ENCODE measurements at places on chromosomes 6 and 20.

GRCh38 chr20:45368221-45368980, 5.4 kb downstream of the SYS1 start:
- no peak for DNase-seq

DNA sequence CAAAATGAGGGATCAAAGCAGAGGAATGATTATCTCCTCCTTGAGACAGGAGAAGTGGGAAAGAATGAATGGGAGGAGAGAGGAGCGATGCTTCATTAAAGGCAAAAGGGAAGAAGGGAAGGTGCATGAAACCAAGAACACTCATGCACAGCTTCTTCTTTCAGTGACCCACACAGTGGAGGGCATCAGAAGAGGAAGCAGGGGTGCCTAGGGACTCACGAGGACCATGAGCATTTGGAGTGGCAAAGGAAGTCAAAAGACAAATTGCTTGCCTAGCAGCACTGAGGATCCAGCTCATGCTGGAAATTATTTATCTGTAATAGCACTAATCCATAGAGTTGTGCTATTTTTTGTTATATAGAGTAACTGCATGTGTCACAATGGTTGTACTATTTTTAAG, 66.1 kb downstream of the SMLR1 start:
- no peak for DNase-seq

DNA sequence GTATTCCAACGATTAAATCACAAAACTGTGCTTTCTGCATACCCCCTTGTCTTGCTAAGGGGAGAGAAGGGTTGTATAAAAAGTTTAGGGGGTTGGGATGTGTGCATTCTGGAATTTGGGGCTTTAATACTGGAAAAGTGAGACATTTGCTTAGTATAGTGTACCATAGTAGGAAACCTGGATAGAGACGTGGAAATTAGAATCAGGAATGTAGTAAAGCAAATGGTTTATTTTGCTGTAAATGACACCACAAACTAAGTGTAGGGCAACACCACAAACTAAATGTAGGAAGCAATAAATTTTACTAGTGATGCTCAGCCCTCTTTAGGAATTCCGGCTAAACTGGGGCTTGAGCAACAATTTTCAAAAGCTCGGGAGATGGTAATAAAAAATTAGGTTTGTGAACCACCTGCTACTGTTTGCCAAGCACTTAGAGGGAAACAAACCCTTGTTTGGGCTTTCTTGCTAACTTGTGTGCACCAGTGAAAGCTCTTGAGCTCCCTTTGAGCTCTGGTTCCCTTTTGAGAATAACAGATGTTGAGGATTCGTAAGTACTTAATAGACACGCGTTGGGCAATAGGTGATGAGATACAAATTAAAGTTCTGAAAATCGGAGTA, 13.8 kb downstream of the BRD2 start:
- peak; percentile 49 for DNase-seq

DNA sequence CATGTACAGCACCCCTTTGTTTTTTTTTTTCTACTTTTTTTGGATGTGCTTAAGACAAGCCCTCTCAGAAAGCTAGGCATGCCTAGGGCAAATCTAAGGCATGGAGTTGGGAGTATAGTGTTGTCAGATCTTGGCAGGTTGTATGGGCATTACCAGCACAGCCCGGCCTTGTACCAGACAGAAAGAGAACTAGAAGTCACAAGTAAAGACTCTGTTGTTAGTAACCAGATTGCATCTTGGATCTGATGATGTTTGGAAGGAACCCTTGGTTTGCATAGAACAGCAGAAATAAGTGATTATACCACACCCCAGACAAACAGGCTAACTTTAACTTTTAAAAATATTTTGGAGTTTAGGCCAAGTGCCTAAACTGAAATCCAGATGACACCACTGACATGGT, 25.6 kb downstream of the STK35 start:
- DNase-seq, result no peak

- no peak for DNase-seq
Measured at GRCh38 chr20:44615169-44615791, 32.9 kb downstream of the PKIG start.

DNA sequence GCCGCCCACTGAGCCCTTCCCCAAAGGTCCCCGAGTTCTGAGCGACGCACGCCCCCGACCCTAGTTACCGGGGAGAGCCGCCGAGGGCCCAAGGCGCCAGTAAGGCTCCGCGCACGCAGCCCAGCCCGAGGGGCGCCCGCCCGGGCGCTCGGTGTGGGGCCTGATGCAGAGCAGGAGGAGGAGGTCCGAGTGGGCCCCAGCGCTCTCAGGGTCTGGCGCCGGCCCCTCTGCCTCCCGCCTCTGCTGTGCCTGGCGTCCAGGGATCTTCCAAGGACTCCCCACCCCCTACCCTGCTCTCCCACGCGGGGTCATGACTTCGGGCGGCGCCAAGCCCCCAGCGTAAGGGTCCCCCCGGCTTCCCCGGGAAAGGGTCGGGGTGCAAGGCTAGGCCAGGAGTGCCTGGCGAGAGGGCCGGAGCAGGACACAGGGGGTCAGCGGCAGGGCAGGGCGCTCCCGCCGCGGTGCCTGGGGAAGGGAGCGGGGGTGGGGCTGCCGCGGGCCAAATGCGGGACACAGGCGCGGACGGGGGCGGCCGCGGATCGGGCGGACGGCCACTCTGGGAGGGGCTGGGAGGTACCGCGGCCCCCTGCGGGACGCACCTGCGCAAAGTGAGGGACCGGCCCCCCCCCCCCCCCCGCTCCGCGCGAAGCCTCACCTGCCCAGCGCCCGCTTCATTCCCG, 637 bp downstream of the ABHD12 start:
- peak; percentile 23 for DNase-seq

DNA sequence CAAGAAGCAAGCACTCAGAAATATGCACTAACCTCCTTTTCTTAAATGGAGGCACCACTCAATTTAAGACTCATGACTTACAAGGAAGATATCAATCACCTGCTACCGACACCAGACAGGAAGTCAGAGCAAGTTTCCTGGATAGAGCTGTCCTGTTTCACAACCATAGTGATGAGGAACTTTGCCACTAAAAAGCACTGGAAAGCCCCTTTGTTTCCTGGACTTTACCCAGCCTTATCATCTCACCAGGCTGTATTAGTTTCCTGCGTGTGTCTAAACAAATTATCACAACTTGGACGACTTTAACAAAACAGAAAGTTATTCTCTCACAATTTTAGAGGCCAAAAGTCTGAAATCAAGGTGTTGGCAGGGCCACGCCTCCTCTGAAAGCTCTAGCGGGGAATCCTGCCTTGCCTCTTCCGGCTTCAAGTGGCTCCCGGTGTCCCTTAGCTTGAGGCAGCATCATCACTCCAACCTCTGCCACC, 253.8 kb upstream of the STXBP5 start:
- no peak for DNase-seq

- no peak for DNase-seq
Measured at GRCh38 chr6:81894788-81895271, 142.3 kb upstream of the TENT5A start.

DNA sequence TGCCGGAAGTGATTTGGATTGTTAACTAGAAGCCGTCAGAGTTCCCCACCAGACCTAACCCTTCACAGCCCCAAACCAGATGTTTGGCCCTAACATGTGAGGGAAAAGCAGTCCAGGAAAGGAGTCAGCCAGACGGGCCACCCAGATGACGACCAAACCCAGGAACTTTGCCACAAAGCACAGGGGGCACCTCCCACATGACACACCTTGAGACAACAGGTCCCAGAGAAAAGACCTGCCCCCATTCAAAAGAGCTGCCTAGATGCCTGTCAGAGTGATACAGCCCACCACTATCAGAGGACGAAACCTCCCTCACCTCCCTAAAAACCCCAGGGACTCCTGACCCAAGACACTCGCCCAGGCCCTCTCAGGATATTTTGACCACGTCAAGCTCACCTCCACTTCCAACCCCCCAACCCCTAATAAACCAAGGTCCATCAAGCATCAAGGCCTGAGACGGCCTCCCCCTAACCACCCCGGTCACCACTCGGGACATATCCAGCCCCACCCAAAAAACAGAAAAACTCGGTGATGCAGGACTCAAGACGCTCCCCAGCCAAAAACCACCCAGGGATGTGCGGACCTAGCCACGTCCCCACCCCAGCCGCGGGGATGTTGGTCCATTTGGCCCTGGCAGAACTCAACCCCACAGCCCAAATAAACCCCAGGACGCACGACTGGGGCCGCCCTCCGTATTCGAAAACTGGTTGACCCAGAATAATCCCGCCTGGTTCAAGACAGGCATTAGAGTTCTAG, 662 bp downstream of the ZNF343 start:
- no peak for DNase-seq

GRCh38 chr6:157690441-157691210, 132.4 kb upstream of the SNX9 start:
- DNase-seq, result no peak

GRCh38 chr20:36833275-36834020, 42.5 kb upstream of the TLDC2 start:
- DNase-seq, result no peak

DNA sequence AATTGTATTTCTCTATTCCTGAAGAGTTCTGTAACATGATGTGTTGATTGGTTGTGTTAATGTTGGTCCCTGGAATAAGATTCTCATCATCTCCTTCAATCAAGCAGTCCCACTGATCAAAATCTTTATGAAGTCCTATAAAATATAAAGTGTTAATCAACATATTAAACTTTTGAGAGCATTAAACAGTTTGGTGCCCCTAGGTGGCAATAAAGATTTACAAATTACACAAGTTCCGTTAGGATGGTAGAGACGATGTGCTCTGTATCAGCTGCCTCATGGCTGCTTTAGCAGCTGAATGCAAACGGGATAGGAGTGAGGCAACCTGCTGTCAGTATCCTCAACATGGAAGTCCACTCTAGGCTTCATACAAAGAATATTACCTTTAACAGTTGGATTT, 16.9 kb downstream of the TDRD6 start:
- no peak for DNase-seq

- DNase-seq, result no peak
Measured at GRCh38 chr6:92380803-92381601, 1038.4 kb downstream of the EPHA7 start.

GRCh38 chr20:44099832-44100231, 87.2 kb downstream of the JPH2 start:
- DNase-seq, result no peak

DNA sequence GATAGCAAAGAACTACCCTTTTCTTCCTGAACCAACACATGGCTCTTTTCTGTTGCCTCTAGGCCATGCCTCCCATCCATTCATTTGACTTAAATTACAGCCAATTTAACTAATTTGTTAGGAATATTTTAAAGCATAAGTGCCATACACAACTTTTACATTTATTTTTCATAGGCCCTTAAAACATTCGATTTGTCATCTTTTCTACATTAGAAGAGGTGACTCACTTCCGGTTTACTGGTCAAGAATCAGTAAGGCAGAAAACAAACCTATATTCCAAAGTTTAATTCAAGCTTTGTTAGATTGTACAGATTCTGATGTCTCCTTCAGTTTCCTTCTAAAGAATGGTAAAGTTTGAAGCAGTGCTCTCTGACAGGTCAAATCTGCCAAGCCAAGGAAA, 344.3 kb downstream of the SAMD5 start:
- DNase-seq, result no peak

- no peak for DNase-seq
Measured at GRCh38 chr20:36812594-36813463, 39.3 kb upstream of the DSN1 start.

GRCh38 chr6:14305624-14306023, 188.1 kb downstream of the CD83 start:
- peak; percentile 54 for DNase-seq

DNA sequence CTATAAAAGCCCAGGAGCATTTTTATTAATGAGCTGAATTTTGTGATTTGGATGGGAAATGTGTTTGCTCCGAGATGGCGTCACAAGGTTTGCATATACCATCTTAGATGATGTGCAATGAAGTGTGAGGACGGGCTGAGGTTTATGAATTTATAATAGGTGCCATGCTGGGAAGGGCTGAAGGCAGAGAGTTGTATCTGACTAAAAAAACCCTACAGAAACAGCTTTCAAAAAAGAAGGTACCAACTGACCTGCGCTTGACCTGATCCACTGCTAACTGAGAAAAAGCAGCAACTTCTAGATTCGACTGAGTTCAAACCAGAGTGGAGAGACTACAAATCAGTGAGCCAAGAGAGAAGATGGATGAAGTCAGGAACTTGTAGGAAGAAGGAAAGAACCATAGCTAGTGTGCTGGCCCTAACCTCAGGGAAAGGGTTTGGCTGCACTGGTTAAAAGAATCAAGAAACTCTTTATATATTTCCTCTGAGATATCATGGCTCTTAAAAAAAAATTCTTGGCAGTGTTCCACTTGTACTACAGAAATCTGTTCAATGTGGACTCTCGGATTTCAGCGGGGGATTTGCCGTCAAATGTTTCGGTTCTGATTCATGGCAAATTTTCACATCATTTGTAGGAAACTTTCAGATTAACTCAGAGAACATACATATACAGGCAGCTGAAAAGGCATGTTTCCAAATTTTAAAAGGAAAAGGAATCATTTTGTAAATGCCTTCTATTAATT, 56.5 kb upstream of the HDGFL1 start:
- DNase-seq, result no peak

- no peak for DNase-seq
Measured at GRCh38 chr20:4151991-4152695, 136.8 kb upstream of the RNF24 start.

DNA sequence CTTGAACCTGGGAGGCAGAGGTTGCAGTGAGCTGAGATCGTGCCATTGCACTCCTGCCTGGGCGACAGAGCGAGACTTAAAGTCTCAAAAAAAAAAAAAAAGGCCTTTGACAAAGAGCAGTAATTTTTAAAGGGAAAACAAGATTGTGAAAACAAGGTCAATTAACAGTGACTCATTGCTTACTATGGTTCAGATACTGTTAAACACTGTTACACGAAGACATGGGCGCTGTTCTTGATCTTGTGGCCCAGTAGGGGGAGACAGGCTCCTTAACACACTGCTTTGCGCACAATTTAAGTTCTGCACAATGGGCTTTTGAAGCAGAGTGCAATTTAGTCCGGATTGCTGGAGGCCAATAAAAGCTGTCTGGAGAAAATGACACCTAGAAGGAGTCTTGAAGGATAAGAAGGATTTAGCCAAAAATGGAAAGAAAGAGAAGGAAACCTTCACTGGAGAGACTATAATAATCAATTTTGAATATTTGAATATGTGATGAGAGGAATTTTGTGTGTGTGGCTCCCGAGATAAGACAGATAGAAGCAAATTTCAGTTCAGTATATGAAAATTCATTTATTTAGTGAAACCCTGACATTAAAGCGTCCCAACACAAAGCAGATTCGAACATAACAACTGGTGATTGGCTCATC, 6.0 kb upstream of the LATS1 start:
- DNase-seq, result peak; percentile 22

- no peak for DNase-seq
Measured at GRCh38 chr6:25050356-25050755, 114.6 kb upstream of the RIPOR2 start.

GRCh38 chr6:65416621-65417020, 290.4 kb downstream of the EYS start:
- DNase-seq, result no peak

DNA sequence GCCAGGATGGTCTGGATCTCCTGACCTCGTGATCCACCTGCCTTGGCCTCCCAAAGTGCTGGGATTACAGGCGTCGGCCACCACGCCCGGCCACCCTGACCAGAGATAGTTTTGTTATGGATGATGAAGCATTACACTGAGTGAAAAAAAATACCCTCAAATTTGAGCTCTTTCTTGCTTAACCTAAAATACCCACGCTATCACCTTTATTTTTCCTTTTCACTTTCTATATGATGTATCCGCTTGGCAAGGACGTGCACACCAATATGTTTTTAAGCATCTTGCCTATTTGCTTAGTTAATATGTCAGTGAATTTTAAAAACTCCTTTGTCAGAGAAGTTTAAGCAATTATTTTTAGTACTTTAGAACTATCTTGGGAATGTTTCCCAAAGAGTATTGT, 150.4 kb downstream of the INSM1 start:
- no peak for DNase-seq
